ENCODE measurements at places on chromosomes 6 and 20.
A peak's percentile ranks its signal among the peaks of the same experiment; 100 is the strongest.

DNA sequence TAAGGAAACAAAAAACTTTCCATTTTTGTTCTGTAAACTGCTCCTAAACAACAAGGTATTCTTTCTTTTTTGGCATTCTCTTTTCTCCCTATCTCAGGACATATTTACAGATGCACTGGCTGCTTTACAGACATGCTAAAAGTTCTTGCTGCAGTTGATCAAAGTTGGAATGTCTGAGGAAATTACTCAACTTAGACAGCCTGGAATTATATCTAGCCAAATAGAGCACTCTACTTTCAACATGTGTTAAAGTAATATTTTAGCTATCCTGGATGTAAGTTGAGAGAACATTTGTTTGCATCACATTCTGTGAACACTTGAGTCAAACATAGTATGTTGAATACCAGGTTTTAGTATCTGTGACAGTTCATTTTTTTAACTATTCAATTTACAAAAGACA, 24.8 kb downstream of the TASP1 start:
- no peak for DNase-seq

GRCh38 chr20:33025318-33025876, 6.1 kb upstream of the BPIFB6 start:
- no peak for DNase-seq

- DNase-seq: no peak
Observed at GRCh38 chr6:157650261-157650640, 172.8 kb upstream of the SNX9 start.

DNA sequence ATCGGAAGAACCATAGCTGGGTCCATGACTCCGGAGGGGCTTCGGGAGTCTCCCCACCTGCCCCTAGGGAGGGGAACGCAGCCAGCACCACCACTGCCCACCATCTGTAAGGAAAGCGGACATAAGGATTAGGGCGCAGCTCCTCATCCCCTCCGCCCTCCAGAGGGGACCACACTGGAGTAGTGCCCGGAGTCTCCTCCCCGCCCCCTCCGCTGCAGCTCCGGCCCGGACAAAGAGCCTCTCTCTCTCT, 628 bp downstream of the SLC35B2 start:
- no peak for DNase-seq

DNA sequence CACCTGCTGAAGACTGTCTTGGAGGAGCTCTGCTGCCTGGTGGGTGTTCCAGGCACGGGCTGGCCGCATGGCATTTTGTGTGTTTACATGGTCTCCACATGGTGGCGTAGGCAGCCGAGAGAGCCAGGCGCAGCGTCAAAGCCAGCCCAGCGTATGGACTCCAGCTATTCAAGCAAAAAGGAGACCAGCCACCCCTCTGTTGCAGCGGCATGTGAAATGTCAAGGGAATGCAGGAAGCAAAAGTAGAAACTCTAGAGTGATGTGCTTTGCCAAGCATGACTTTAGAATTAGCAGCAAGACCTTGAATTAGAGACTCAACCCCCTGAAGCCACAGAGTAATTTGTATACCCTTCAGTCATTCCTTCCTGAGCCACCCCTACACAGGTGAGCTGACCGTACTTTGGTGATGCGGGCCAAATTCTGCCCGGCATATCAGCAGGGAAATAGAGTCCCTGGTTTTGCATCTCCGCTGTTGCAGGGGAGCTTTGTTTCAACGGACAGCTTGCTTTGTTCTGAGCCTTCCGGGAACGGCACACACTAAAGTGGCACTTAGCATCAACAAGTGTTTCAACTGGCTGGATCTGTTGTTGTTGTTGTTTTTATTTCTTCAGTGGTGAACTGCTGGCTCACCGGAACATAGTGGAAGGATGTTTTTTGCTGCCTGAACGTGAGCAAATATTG, 48.5 kb downstream of the FNDC1 start:
- peak; percentile 8 for DNase-seq

GRCh38 chr6:2687456-2687855, 63.3 kb downstream of the MYLK4 start:
- no peak for DNase-seq

GRCh38 chr20:64176551-64176950, 12.3 kb downstream of the MYT1 start:
- DNase-seq: no peak

DNA sequence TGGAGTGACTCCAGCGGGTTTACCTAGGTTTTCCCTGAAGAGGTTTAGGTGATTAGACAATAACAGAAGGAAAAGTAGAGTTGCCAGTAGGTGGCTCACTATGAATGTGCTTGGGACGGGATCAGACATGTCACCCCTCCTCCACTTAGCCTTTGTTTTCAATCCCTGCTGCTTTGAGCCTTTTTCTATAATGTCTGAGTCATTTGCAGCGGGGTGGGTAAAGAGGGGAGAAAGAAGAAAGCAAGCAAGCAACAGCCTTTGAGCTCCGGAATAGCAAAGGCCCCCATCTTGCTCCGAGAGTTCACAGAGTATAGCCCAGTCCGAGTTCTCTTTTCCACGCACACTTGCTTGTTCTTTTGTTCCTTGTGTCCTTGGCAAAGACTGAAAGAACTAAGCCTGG, 129.1 kb downstream of the PACRG start:
- peak; percentile 51 for DNase-seq
